KBM-7 (cell line): ENCODE measurements at places on chromosomes 1 and 21.

DNA sequence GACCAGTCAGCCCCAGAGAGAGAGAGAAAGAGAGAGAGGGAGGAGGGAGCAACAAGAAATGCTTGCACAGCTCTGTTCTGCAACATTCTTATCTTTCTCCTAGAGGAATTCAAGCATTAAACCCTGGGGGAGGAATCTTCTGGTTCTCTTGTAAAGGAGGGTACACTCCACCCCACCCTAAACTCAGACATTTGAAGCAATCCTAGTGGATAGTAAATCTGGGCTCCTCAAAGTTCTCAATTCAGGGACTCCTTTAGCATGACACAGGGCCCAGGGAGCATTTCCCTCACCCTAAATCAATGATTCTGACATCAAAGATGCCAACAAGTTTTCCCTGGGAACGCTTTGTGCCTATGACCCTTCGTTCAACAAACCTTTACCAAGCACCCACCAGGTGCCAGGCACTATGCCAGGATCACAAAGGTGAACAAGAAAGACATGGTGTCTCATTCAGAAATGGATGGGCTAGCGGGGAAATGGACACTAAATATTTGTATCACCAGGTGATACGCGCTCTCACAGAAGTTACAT, 11.9 kb upstream of the CAPN2 start:
- no peak for DNase-seq

DNA sequence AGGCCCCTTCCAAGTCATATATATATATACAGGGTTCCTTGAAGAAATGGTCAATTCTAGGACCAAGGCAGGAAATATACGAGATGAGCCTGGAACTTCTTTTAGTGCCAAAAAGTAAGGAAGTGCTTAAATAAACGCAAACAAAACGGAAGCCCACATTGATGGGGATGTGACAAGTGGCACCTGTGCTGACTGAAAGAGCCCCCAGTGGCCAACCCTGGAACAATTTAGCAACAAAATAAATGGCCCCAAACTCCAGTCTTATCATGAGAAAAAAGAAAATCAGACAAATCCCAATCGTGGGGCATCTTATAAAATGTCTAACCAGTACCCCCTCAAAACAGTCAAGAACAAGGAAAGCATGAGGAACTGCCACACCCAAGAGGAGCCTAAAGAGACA, 17.7 kb downstream of the PLA2G5 start:
- peak; percentile 4 for DNase-seq

DNA sequence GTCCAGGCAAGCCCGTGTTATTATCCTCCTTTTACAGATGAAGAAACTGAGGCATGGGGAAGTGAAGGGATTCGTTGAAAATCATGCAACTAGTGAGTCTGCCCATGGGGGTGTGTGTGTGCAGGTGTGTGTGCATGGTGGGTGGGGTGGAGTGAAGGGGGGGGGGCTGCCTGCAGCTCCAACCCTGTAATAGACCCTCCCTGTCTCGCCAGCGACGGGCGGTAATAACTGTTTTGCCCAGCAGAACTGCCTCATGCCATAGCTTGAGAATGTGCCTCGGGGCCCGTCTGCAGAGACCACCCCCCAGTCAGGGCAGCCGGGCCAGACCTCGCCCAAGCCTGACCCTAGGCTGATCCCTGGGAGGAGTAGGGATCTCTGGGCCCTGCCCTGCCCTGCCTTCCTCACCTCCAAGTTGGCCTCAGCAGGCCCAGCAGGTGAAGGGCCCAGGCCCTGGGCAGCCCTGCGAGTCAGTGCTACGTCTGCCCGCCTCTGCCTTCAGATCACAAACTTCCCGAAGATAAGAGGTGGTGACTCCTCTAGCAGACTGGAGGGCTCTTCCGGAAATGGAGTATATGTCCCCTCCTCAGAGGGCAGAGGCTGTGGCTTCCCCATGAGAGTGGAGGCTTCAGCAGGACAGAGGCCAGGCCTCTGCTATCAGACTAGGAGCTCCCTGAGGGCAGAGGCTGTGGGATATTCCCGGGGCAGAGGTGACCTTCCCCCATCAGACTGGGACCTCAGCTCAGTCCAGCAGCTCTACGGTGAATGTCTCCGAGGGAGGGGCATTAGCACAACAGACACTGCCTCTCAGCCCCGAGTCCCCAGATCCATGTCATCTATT, 15.7 kb upstream of the EPHA2 start:
- DNase-seq, result no peak

DNA sequence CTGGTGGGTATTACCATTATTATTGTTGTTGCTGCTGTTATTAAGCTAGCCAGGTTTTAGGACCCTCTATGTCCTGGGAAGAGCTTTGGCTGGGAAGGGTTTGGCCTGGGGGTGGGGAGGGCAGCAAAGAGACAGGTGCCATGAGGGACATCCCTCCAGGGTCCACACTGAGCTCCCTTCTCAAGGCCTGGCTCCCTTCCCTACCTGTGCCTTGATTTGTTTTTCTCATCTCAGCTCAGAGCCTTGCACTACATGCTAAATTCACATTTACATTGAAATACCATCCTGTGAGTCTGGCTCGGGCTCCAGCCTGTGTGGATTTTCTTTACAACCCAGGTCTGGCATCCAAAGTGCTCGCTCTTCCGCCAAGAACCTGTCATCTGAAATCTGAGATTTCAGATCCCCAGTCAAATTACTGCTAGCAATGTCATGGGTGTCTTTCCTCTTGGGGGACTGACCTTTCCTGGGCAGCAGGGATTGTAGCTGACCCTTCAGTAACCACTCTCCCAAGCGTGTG, 536.3 kb downstream of the PTPRU start:
- DNase-seq, result no peak

GRCh38 chr1:79646880-79647279, 640.4 kb upstream of the ADGRL4 start:
- DNase-seq, result no peak

- DNase-seq, result no peak
These were observed 5.0 kb downstream of the MEF2D start for GRCh38 chr1:156495401-156496140.

- peak; percentile 50 for DNase-seq
These were observed 87.2 kb downstream of the VAV3 start for GRCh38 chr1:107877745-107878144.

- no peak for DNase-seq
These were observed 11.9 kb upstream of the PLXNA2 start for GRCh38 chr1:208256091-208256490.

- no peak for DNase-seq
These were observed 109.6 kb downstream of the NOS1AP start for GRCh38 chr1:162179121-162179520.

- DNase-seq, result no peak
These were observed 452.9 kb upstream of the BEND5 start for GRCh38 chr1:49229555-49229954.

DNA sequence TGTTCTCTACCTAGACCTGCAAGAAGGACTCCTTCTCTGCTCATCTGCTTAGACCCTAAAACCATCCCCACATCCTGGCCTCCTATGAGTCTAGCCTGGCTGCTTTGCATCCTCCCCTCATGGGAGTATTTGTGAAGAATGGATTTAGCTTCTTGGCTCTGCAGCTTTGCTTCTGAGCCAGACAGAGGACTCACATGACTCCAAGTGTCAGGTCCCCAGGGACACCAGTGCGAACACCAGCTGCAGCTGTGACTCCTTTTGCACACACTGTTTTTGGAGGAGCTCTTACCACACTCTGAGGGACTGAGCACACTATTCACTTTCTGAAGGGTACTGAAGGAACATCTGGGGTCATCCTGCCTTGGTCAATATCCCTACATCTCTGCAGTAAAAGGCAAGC, 131.8 kb upstream of the SGIP1 start:
- no peak for DNase-seq

DNA sequence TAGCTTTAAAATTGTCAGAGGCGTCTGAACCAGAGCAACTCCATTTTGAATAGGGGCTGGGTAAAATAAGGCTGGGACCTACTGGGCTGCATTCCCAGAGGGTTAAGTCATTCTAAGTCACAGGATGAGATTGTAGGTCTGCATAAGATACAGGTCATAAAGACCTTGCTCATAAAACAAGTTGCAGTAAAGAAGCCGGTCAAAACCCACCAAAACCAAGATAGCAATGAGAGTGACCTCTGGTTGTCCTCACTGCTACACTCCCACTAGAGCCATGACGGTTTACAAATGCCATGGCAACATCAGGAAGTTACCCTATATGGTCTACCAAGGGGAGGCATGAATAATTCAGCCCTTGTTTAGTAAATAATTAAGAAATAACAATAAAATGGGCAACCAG, 143.6 kb downstream of the GABPA start:
- no peak for DNase-seq

DNA sequence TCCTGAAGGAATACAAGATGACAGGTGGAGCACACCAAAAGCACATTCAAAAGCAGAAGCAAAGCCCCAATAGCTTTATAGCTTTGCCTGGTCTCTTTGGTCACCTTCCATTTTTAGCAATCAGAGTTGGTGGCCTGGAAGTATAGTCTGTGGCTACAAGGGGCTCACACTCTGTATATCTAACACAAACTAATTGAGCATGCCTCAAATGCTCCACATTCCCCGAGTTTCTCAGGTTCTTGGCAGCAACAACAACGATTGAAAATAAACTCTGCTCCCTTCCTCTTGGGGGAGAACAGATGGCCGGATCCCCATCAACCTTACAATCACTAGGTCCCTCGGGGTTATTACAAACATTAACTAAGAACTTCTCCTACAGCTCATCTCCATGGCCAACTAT, 24.9 kb upstream of the TADA1 start:
- no peak for DNase-seq

DNA sequence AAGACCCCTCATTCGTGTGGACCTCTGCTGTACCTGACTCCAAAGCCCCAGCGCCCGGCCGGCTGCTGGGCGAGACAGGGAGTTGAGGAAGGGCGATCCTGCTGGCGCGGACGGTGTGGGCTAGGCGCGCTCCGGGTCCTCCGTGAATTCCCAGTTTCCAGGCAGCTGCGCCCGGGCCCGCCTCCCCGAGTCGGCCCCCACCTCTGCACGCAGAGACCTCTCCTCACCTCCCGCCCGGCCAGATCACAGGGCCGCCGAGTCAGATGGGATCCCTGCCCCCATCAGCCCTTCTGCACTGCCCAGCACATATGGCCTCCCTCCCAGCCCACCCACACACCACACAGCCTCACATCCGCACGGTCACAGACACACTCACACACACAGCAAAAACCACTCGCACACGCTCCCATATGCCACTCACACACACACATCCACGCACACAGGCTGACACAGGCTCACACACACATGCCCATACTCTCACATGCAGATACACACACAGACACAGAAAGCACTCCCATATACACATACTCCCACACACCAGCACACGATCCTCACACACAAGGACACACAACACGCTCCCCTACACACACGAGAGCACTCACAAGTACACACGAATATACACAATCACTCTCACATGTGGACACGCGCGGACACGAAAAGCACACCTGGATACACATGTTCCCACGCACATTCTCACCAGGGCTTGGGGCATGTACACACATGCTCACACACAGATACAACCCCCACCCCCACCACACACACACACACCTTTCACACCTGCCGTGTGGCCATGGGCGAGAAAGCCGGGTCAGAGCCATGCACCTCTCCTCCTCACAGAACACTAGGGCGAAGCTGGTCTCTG, 7.2 kb upstream of the GUCA2B start:
- no peak for DNase-seq

- DNase-seq, result no peak
These were observed 180.3 kb upstream of the RGS18 start for GRCh38 chr1:191977874-191978506.

GRCh38 chr1:35646043-35646442, 4.7 kb upstream of the PSMB2 start:
- peak; percentile 33 for DNase-seq

DNA sequence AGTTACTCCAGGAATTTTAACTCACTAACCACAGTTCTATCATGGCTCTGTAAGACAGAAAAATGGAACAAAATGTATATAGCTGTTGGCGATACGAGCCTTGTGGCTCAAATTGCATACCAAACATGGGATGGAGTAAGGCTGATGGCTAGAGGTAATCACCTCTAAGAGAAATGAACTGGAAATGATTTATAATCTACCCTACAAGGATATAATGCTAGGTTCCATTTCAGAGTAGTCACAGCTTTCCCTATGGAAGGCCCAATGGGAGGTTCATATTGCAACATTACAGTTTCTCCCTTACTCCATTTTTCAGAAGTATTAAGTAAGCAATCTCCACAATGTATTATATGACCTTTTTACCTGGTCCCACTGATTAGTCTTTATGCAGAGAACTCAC, 61.6 kb downstream of the EDEM3 start:
- no peak for DNase-seq

- no peak for DNase-seq
These were observed 44.8 kb downstream of the CASQ2 start for GRCh38 chr1:115723756-115724155.

- peak; percentile 64 for DNase-seq
These were observed 31.7 kb downstream of the RUNX3 start for GRCh38 chr1:24898152-24898908.

DNA sequence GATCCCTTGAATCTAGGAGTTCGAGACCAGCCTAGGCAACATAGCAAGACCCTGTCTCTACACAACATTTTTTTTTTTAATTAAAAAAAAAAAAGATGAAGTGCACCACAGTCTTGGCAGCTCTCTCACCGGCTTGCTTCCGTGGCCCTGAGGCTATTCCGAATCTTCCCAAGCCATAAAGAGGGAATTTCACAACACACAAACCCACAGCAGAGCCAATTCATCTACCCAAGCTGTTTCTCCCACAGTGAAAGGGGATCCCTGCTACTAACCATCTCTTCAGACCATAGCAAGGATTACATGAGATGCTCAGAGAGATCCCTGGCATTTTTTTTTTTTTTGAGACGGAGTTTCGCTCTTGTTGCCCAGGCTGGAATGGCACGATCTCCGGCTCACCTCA, 8.3 kb upstream of the CHD5 start:
- DNase-seq, result no peak

GRCh38 chr1:25805863-25806225, 5.9 kb downstream of the SELENON start:
- DNase-seq, result no peak

GRCh38 chr21:37711836-37712568, 204.3 kb downstream of the KCNJ6 start:
- DNase-seq, result peak; percentile 69

- no peak for DNase-seq
These were observed 16.3 kb upstream of the H3-3A start for GRCh38 chr1:226046240-226046639.

DNA sequence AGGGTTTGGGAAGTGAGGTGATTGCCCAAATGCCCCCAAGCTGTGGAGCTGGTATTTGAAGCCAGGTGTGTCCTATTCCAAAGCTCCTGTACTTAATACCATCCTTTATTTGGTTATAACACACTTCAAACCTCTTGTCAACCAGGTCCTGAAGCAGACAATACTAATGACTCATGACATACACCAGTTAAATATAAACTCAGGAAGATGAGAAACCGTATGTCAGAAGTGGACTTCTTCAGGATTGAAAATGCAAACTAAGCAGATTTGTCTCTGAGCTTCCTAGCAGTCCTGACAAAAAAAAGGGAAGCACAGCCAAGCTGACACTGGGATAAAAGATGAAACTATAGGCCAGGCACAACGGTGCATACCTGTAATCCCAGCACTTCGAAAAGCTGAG, 70.6 kb downstream of the ALPL start:
- no peak for DNase-seq
